ENCODE measurements at places on chromosomes 12 and 14. TPM values are rescaled to one million over a fixed set of nuclear protein-coding genes. Genes with fewer than 3 reads are reported as not detected.

Gene CCDC177
- not detected for total RNA-seq

Gene HPD
- not detected for total RNA-seq

Gene SOX5
- total RNA-seq, result not detected

Gene PRPH
- total RNA-seq, result not detected

Gene RHOJ
- not detected for total RNA-seq

- no peak for DNase-seq
Observed at GRCh38 chr14:67409461-67409860, 2.5 kb downstream of the PLEK2 start.

- no peak for DNase-seq
Observed at GRCh38 chr12:28460420-28461130, 270.3 kb downstream of the CCDC91 start.

DNA sequence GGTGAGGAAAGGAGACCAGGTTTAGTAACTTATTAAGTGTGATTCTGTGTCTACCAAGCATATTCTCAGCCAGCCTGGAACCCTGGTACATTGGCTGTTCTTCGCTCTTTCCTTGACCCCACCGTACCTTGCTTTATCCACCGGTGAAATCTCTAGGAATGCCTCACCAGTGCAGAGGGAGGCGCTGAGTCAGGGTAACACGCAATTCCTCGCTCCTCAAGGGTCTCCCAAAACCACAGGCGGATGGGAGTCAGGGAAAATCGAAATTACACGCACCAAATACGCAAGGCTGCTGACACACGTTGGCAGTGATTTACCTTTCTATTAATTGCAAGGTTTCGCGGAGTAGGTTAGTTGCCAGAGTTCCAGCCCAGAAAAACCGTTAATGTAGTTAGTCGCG lies 845 bp downstream of the L3HYPDH start:
- DNase-seq, result no peak

DNA sequence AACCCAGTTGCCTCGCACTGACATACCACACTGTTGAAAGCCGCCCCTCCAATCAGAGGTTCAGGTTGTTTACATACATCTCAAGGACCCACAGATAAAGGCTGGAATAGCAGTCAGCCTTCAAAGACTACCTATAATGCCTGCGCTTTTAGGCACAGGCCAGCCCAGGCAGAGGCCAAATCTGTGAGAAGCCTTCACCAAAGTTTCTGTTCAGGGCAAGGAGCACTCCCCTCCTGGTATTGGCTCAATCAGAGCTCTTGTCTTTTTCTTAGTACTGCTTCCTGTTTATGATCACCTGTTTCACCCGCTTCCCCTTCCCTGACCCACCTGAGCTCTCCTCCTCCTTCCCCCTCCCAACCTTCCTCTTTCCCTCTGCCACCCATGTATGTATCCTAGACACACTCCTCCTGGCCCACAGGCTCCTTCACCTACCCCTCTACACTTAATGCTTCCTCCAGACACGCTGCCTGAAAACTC lies 34.8 kb downstream of the DUSP16 start:
- DNase-seq, result peak; percentile 28

DNA sequence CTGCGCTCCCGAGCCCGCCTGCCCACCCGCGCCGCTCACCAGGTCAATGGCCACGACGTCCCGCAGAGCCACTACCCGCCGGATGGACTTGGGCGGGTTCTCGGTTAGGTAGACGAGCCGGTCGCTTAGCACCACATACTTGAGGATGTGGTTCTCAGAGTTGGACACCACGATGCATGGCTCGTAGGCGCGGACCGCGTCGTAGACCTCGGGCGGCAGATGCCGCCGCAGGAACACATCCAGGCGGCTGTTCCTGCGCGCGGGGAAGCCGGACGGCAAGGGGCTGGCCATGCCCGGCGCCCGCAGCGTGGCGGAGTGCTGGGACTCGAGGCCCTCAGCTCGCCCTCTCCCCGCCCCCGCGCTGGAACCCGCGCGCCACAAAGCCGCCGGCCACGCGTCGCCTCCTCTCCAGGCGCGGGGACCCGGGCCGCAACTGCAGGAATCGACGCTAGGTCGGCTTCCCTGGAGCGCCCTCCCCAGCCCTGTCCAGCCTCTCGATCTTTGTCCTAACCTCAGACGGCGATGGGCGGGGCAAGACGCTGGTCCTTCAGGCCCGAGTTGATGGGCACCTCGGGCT lies at the start of gene C12orf56:
Gene C12orf56, minus strand, starts transcription at position 484 of the 577 bp plus-strand sequence. Its CDS starts 193 bp downstream, at position 291.
- no peak for DNase-seq

DNA sequence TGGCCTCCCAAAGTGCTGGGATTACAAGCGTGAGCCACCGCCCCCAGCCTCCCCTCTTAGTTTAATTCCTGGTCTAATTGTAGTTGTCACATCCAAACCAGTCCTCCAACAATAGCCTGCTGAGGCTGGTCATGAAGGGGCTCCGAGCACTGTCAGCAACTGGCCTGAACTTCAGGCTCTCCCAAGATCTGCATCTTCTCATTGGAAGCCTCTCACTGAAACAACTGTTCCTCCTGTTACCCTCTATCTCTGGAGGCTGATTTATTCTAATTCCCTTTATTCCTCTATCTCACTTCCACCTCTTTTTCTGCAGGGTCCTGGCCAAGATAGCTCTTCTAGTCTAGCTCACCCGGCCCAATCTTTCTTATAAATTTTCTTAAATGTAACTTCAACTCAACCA lies 89.4 kb downstream of the DUSP16 start:
- no peak for DNase-seq

- DNase-seq, result no peak
Observed at GRCh38 chr12:110224379-110225304, 56.4 kb upstream of the ATP2A2 start.

GRCh38 chr12:96986883-96987523 lies 79.9 kb downstream of the NEDD1 start:
- DNase-seq, result peak; percentile 56

DNA sequence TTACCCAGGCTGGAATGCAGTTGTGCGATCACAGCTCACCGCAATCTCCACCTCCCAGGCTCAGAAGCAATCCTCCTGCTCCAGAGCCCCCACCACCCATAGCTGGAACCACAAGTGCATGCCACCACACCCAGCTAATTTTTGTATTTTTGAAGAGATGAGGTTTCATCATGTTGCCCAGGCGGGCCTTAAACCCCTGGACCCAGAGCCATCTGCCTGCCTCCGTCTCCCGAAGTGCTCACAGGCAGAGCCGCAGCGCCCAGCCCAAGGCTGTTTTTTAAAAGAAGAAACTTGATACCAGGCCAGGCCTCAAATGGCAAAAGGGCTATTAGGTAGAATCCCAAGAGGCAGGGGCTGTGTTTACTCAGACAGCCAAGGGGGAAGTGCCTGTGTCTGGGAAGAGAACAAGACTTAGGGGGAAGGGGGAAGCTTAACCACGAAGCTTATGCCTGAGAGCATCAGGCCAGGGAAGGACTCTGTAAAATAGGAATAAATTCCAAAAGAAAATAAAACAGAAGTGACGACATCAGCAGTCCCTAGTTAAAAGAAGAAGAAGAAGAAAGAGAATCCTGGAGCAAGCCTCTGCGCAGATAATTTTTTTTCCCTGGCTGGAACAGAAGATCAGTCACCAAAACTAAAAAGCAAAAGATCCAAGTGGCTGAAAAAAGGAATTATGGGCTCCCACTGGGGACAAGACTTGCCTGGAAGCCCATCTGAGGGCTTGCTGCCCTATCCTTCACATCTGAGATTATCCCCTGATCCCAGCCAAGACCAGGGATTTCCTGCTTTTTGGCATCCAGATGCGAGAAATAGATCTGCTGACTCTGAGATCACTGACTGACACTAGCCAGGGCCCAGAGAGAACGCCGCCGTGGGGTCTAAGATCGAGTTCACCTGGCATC lies 170.5 kb downstream of the NDUFA12 start:
- no peak for DNase-seq

- DNase-seq, result no peak
Observed at GRCh38 chr14:51636109-51636508, 15.6 kb upstream of the FRMD6 start.

DNA sequence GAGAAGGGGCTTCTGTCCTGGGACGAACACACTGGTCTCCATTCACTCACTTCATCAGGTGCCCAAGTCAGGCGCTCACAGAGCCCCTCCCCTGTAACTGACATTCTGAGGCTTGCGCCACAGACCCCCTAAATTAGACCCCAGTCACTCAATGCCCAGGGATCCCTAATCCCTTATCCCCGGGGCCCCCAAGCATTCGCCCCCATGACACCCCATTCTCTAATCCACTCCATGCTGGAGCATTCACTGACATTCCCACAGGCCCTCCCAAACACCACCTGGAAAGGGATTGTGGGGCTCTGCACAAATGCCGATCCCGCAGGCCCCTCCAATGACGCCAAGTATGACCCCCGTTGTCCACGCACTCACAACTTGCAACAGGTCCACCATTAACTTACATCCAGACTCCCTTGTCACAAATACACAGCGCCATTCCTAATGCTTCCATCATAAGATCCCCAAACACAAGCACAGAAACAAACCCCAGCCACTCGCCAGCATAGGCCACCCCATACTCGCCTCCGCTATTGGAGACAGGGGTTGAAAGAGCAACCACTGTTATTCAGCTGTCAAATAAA lies 1.5 kb downstream of the ZNF605 start:
- no peak for DNase-seq

DNA sequence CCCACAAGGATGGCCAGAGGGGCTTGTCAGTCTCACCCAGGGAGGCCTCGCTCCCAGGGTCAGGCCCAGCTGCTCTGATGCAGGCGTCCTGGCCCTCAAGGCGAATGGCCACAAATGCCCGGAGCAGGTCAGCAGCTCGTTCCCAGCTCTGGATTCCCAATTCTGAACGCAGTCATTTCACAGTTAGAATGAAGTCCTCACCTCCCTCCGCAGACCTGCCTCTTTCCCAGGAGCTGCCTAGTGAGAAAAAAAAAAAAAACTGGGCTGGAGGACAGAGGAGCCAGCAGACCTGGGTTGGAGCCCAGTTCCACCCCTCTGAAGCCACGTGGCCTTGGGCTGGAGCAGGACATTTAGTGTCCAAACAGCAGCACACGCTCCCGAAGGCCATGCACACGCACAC lies 62.2 kb upstream of the DIO3 start:
- no peak for DNase-seq

- DNase-seq, result no peak
Observed at GRCh38 chr12:47820631-47821345, 1.1 kb upstream of the HDAC7 start.

DNA sequence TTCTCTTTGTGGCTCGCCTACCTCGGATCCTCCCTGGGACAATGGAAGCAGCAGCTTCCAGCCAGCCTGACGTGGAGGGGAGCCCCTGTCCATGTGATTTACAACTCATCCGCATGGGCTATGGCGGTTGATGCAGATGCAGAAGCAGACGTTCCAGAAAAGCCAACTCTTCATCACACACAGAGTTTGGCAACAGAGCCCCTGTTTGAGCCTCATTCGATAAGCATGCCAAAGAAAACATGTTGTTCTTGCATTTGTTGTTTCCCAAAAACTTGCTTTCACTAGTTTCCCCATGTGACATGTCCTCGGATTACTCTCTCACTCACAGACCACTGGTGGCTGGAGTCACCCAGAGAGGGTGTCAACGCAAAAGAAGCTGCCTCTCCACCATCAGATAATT lies 16.4 kb upstream of the TC2N start:
- DNase-seq, result no peak

DNA sequence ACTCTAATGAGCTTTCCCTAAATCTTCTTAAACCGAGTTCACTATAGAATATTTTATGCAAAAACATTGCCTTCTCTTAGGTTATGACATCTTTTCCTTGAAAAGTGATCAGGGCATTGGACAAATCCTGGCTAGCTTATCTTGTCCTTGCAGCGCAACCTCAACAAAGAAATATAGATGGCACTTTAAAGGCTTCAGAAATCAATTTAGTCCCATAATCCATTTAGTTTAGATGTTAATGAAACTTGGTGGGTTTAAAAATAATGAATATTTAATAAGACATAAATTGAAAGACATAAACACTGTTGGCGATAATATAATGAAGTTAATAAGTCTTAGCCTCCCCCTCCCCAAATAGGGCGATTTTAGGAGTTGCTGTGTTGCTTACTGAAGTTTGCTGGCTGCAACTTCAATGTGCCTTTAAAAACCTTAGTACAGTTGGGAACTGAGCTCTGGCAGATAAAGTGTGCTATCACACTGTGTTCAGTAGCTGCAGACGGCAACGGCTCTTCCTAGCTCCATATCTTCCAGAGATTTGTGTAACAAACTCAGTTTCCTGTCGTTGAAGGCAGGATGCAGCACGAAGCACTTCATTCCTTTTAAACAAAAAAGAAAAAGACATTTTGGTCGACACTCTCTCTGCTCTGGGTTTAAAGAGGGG lies 19.5 kb downstream of the PLXNC1 start:
- no peak for DNase-seq

DNA sequence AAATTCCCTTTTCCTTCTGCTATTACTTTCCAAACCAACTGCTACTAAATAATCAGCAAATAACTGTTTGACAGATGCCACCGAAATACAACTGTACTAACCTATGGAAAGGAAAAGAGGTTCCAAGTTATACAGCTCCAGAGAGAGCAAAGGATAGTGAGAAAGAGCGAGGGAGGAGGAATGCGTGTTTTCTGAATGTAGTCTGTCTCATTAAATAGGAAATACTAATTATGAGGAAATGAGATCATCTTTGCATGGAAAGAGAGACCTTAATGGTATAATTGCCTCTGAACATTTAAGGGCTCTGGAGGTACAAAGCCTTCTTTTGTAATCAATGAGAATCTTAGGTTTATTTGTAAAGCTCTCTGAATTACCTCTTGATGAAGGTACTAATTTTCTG lies 195.2 kb downstream of the APAF1 start:
- DNase-seq, result no peak

- no peak for DNase-seq
Observed at GRCh38 chr14:93984070-93984469, 7.7 kb upstream of the ASB2 start.

- DNase-seq, result no peak
Observed at GRCh38 chr12:117300174-117300573, 61.3 kb downstream of the NOS1 start.

- no peak for DNase-seq
Observed at GRCh38 chr12:69054343-69055056, 121.5 kb upstream of the CPM start.

All from OCI-LY7 (cell line).